Uterus (tissue), 4 donors: ENCODE measurements at places on chromosomes 11 and 22. TPM values are rescaled to one million over a fixed set of nuclear protein-coding genes. Genes with fewer than 3 reads are reported as not detected.

The HEPHL1 gene
- not detected for total RNA-seq

GRCh38 chr11:2300290-2300935, 1.3 kb downstream of the C11orf21 start:
- no peaks in the 10 kb centered on the region for H3K27me3 ChIP-seq
- no peaks in the 10 kb centered on the region for H3K36me3 ChIP-seq
- H3K4me1 ChIP-seq = peaks cover 7% of the 10 kb centered on the region
- no peak overlapping the region for H3K27ac ChIP-seq

GRCh38 chr11:132008872-132009271, 638.5 kb downstream of the NTM start:
- no peaks in the 10 kb centered on the region for H3K4me1 ChIP-seq
- H3K36me3 ChIP-seq = no peaks in the 10 kb centered on the region
- no peak overlapping the region for H3K27ac ChIP-seq
- DNase-seq = no peak
- no peaks in the 10 kb centered on the region for H3K27me3 ChIP-seq
- no peak overlapping the region for H3K4me3 ChIP-seq

GRCh38 chr11:69403556-69404215, 77.8 kb upstream of the LINC01488 start:
- no peak for DNase-seq
- H3K36me3 ChIP-seq = no peaks in the 10 kb centered on the region
- H3K27ac ChIP-seq = no peak overlapping the region
- H3K4me3 ChIP-seq = no peak overlapping the region

DNA sequence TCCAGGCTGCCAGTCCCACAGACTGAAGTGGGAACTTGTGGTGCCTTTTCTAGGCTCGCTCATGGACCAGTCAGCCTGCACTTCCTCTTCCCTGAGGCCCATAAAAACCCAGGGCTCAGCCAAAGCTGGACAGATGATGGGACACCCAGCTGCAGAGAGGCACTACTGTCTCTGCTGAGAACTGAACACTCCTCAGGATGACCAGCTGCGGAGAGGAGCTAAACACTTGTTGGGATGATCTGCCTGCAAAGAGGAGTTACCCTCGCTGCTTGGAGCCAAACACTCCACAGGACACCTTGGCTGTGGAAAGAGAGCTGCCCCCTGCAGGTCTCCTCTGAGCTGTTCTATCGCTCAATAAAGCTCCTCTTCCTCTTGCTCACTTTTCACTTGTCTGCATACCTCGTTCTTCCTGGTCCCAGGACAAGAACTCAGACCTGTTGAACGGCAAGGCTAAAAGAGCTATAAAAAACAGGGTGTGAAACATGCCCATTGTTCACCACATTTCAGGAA, 465.5 kb downstream of the GUCY1A2 start:
- no peaks in the 10 kb centered on the region for H3K36me3 ChIP-seq
- H3K27me3 ChIP-seq = no peaks in the 10 kb centered on the region
- no peak overlapping the region for H3K4me3 ChIP-seq

The APOL3 gene
- 49.2 TPM for total RNA-seq

DNA sequence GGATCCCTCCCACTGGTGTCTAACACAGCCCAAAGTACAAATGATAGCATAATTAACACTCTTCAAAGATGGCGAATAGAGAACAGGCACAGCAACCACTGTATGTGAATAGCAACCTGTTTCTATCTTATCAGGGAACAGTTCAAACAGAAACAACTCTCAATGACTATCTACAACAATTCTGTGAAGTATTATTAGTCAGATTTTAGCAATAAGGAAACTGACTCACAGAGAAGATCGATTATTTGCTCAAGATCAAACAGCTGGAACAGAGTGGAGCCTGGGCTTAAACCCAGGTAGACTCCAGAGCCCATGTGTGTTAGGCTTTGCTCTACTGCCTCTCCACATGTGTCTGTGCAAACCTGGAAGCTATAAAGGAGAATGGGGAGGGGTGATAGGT, 88.7 kb downstream of the C11orf58 start:
- no peak overlapping the region for H3K4me3 ChIP-seq
- no peaks in the 10 kb centered on the region for H3K4me1 ChIP-seq
- no peaks in the 10 kb centered on the region for H3K27me3 ChIP-seq
- H3K27ac ChIP-seq = no peak overlapping the region

The HBD gene
- total RNA-seq = not detected

The MS4A6E gene
- not detected for total RNA-seq

DNA sequence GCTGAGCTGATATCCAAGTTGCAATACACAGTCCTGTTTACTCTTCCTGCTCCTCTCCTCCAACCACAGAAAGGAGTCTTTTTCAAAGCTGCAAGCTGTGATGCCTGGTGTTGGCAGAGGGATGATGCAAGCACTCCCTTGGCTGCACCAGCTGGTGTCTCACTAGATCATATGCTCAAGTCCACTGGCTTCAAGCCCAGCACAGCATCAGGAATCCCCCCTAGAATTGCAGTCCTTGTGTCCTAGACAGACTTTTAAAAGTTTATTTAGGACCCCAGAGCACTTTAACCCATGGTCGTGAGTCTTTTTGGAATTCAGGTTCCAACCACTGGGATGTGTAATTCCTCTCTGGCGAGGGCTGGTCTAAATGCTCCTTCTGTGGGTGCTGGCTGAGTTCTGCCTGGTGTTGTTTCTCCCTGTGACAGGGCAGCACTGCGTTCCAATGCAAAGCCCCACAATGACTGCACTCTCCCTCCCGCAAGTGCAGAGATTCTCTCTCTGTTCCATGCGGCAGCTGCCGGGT, 1.9 kb upstream of the HEPN1 start:
- H3K4me3 ChIP-seq = no peak overlapping the region
- no peaks in the 10 kb centered on the region for H3K27me3 ChIP-seq
- no peak overlapping the region for H3K27ac ChIP-seq
- peaks cover 7% of the 10 kb centered on the region for H3K4me1 ChIP-seq
- H3K36me3 ChIP-seq = no peaks in the 10 kb centered on the region
- no peak for DNase-seq

DNA sequence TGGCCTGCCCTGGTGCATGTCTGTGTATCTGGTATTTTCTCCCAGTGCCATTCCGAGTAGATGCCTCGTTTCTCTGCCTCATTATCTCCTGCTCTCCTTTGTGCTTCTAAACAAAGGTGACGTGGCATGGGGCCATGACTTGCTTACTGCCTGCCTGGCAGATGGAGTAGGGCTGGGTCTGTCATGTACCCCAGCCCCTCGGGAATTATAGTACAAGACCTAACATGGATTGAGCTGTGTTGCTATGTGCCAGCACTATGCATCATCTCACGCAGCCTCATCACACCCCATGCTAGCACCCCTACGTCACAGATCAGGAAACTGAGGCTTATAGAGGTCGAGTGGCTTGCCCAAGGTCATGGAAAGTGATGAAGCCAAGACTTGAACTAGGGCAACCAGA, 88.1 kb downstream of the GALNT18 start:
- no peak overlapping the region for H3K27ac ChIP-seq
- no peak for DNase-seq
- H3K27me3 ChIP-seq = no peaks in the 10 kb centered on the region

GRCh38 chr22:29926057-29926456, 43.1 kb downstream of the MTMR3 start:
- H3K4me1 ChIP-seq = no peaks in the 10 kb centered on the region
- no peaks in the 10 kb centered on the region for H3K27me3 ChIP-seq
- no peak overlapping the region for H3K27ac ChIP-seq

DNA sequence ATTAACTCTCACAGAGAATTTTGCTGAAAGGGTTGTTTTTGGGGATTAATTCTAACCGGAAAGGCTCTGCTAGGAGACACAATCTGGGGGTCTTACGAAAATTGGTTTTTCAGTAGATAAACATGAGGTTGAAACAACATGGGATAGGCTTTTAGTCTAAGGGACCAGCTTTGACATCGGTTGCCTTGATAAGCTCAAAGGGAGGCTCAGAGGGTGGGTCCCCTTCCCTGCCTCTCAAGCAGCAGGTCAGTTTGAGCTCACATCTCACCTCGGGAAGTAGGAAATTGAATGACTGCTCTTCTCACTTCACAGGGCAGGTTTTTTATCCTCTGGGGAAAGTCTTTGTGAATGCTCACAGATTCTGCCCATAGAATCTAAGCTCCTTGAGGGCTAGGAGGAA, 70.2 kb upstream of the KIRREL3 start:
- H3K36me3 ChIP-seq = no peaks in the 10 kb centered on the region
- H3K27ac ChIP-seq = no peak overlapping the region
- H3K27me3 ChIP-seq = no peaks in the 10 kb centered on the region
- H3K4me3 ChIP-seq = no peak overlapping the region

DNA sequence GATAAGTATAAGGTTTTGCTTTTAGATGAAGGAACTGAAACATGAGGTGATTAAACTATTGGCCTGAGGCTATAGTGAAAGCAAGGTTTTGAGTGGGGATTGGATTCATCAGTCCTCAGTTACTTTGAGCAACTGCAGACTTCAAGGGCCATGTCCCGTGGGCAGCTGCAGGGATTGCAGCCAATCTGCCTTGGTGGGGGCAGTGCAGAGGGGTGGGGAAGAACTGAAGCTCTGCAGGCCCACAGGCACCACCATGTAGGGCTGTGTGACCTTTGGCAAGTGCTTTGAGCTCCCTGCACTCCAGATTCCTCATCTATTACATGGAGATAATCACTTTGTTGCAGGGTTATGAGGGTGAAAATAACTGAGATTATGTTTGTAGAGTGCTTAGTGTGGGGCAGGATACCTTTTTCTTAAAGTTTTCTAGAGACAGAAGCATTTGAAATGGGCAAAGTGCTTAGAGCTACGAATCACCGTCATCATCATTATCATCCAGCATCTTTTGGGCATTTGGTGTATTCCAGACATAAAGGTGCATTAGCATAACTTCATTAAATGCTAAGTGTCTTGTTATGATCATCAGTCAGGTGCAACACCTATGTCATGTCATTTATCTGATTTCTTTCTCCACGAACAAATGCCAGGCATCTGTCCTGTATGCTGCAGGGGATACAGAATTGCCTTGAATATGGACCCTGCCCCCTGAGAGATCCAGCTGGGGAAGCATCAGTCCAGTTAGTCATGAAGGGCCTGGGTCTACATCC, 72.1 kb upstream of the TENM4 start:
- no peaks in the 10 kb centered on the region for H3K4me1 ChIP-seq
- no peak overlapping the region for H3K27ac ChIP-seq
- no peak overlapping the region for H3K4me3 ChIP-seq
- H3K36me3 ChIP-seq = no peaks in the 10 kb centered on the region
- no peaks in the 10 kb centered on the region for H3K27me3 ChIP-seq

The DDI1 gene
- total RNA-seq = not detected

The ATG2A gene
- 39.6 TPM for total RNA-seq

DNA sequence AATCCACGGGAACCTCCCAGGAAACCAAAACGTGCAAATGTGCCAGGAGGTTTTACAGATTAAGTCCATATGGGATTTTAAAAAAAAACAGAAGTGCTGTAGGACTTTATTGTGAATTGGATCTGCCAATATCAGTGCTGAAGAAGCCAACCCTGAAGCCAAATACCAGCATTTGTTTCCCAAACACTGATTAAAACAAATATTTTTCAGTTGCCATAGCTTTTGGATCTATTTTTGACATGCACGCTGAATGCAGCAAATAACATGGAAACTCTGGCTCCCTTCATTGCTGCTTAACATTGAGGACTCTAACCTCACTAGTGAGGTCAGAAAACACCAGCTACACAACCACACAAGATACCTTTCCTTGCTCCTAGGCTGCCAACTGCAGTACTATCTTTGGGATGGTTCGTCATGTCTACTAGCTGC, 28.4 kb upstream of the SIK2 start:
- H3K27me3 ChIP-seq = no peaks in the 10 kb centered on the region
- peak overlapping the region; percentile 48 for H3K27ac ChIP-seq

GRCh38 chr22:38766076-38766777, 10.4 kb upstream of the SUN2 start:
- H3K4me1 ChIP-seq = no peaks in the 10 kb centered on the region
- no peak overlapping the region for H3K27ac ChIP-seq
- peak; percentile 58 for DNase-seq
- H3K27me3 ChIP-seq = no peaks in the 10 kb centered on the region

- DNase-seq = no peak
- no peaks in the 10 kb centered on the region for H3K4me1 ChIP-seq
- H3K27me3 ChIP-seq = no peaks in the 10 kb centered on the region
- H3K4me3 ChIP-seq = no peak overlapping the region
- no peak overlapping the region for H3K27ac ChIP-seq
- H3K36me3 ChIP-seq = no peaks in the 10 kb centered on the region
Observed at GRCh38 chr11:110298301-110298765, 1.9 kb upstream of the RDX start.

- H3K4me1 ChIP-seq = no peaks in the 10 kb centered on the region
- H3K36me3 ChIP-seq = no peaks in the 10 kb centered on the region
- no peak overlapping the region for H3K27ac ChIP-seq
- no peak overlapping the region for H3K4me3 ChIP-seq
Observed at GRCh38 chr22:24758164-24758799, 16.2 kb downstream of the PIWIL3 start.

The GNG3 gene
- total RNA-seq = 0.52 TPM

- H3K4me3 ChIP-seq = no peak overlapping the region
- DNase-seq = no peak
- no peak overlapping the region for H3K27ac ChIP-seq
- H3K4me1 ChIP-seq = no peaks in the 10 kb centered on the region
- no peaks in the 10 kb centered on the region for H3K27me3 ChIP-seq
Observed at GRCh38 chr11:8357505-8357888, 93.8 kb upstream of the LMO1 start.

DNA sequence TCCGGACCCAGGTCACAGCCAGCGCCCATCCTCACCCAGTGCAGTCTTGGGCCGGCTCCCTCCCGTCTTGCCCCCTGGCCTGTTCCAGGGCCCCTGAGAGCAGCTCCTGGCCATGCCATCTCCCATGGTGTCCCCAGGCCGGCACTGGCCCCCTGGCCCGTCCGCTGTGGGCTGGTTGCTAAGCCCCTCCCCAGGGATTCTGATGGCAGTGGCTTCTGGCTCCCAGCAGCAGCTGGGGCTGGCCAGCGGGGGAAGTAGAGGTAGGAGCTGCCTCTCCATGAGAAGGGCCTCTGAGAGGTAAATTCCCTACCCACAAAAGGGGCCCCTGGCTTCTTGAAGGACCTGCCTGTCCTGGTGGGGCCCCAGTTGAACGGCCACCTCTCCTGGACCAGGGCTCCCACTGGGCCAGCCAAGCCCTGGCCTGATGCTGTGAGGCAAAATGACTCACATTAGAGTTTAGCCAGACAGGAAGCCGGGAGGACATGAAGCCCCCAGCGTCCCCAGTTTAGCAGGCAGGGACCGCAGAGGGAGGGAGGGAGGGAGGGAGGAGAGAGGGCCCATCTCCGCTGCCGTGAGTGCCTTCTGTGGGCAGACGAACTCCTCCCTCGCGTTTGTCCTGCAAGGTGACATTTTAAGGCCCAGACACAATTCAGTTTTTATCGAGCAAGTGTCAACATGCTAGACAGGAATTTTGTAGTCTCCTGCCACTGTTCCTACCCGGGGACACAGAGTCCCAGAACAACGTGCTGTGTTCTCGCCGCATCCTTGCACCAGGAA, 32.9 kb upstream of the GAL start:
- no peak for DNase-seq
- H3K4me3 ChIP-seq = no peak overlapping the region
- no peaks in the 10 kb centered on the region for H3K36me3 ChIP-seq
- H3K4me1 ChIP-seq = no peaks in the 10 kb centered on the region
- no peak overlapping the region for H3K27ac ChIP-seq

The KLHL35 gene
- not detected for total RNA-seq

The APOBEC3B gene
- total RNA-seq = not detected

The TMPRSS13 gene
- 0.15 TPM for total RNA-seq
